ENCODE measurements at places on chromosomes 2 and 18.

DNA sequence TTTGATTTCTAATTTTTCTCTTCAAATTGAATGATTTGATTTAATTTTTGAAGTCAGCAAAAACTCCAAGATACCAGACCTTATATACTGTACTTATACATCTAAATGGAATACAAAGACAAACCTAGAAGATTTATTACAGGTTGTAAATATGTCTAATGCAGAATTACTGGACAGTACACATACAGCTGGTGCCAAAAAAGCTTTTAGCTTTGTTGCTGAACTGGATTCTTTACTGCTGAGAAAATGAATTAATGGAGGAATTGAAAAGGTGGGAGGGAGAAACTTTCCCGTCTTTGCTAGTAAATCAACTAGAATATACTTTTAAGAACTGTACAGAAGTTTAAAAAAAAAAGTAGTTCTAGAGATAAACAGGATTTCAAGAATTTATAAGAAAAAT lies 17.5 kb downstream of the C1D start:
- DNase-seq: no peak

- DNase-seq: no peak
These were observed 198.3 kb upstream of the NABP1 start for GRCh38 chr2:191479680-191480023.

DNA sequence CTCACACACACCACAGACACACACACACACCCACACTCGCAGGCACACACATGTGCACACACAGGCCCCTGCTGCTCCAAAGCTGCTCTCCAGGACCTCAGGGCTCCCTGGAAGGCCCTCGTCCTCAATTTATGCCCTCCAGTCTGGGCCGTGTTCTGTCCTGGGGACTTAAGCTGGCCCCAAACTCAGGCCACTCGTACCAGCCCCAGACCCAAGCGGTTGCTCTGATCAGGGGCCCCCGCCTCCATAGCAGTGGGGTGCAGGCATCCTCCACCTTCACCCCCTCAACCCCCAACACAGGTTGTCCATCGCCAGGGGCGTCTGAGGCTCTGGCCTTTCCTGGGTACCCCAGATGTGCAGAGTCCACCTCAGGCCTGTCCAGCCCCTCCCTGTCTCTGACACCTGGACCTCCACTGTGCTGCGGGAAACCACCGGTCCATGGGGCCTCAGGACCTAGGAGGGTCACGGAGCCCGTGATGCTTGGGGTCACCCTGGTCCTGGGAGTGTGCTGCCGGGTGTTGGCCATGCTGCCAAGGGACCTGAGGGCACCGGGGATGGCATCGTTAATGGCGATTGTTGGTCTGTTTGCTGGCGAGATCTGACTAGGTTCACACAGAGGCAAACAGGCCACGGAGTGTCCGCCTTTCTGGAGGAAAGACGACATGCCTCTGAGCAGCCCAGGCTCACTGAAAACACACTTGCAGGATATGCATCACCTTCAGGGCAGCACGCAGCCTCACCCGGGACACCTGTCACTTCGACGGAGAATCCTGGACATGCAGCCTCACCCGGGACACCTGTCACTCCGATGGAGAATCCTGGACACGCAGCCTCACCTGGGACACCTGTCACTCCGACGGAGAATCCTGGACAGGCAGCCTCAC lies 155.6 kb downstream of the NDUFA10 start:
- no peak for DNase-seq

- no peak for DNase-seq
These were observed 2.0 kb downstream of the CDC42EP3 start for GRCh38 chr2:37669446-37669845.

DNA sequence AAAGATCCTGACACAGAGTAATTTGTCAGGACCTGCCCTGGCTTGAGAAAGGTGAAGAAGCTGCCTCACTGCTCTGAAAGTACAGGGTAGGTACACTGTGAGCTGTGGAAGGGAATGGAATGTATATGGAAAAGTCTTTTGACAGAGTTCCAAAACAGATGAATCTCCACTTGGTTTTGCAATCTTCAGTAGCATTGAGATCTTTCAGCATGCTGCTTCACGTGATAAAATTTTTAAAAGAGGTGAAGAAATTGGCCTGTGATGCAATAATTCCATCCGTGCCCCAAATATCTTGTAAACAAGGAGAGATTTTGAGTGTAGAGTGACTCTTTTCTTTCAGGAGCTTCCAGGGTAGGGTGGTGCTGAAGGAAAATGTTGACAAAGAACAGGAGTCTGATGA lies 123.1 kb downstream of the OSR1 start:
- peak; percentile 61 for DNase-seq

DNA sequence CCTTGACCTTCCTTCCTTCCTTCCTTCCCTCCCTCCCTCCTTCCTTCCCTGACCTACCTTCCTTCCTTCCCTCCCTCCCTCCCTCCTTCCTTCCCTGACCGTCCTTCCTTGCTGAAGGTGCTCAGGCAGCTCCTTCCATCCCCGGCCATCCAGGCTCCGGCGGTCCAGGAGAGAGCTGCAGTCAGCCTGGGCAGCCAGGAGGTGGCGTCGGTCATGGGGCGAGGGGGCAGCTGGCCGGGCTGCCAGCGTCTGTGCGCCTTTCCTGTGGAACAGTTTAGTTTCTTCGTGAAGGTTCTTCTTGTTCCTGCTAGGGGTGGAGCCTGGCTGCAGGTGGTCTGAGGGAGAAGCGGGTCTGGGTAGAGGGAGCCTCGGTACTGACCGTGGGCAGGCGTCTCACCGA lies 15.7 kb downstream of the GPR35 start:
- no peak for DNase-seq

- DNase-seq: no peak
These were observed 8.2 kb downstream of the SERPINB7 start for GRCh38 chr18:63783394-63783793.

DNA sequence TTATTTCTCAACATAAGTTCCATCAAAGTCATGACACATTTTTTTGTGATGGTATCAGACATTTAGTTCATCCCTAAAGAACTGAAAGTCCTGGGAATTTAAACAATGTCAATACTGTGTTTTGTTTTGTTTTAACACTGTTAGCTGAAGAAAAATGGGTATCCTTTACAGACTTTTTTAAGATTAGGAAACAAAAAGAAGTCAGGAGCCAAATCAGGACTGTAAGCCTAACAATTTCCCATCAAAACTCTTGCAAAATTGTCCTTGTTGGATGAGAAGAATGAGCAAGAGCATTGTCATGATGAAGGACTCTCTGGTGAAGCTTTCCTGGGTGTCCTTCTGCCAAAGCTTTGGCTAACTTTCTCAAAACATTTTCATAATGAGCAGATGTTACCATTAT lies 69.4 kb downstream of the SRD5A2 start:
- DNase-seq: no peak

- DNase-seq: peak; percentile 23
These were observed 62.0 kb downstream of the TGIF1 start for GRCh38 chr18:3511980-3512379.

GRCh38 chr18:34049511-34049910 lies 175.2 kb downstream of the NOL4 start:
- DNase-seq: no peak

GRCh38 chr18:5515011-5515784 lies 28.6 kb downstream of the EPB41L3 start:
- no peak for DNase-seq

DNA sequence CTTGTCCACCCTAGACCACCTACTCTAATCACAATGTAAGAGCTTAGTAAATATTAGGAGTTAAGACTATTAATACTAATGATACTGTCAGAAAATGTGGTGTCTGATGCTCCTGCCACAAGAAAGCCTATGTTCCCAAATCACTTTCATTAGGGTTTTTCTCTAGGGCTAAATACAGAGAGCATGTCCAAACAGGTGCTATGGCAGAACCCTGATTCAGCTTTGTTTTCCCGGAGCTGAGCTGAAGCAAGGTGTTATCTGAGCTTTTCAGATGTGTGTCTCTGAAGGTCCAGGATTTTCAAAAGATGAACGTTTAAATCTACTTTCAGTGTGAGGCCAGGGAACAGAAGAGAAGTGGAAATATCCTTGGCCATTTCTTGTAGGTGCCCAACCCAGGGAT lies 40.6 kb downstream of the CPO start:
- no peak for DNase-seq

- DNase-seq: peak; percentile 44
These were observed 134.7 kb downstream of the TPGS2 start for GRCh38 chr18:36693931-36694620.

DNA sequence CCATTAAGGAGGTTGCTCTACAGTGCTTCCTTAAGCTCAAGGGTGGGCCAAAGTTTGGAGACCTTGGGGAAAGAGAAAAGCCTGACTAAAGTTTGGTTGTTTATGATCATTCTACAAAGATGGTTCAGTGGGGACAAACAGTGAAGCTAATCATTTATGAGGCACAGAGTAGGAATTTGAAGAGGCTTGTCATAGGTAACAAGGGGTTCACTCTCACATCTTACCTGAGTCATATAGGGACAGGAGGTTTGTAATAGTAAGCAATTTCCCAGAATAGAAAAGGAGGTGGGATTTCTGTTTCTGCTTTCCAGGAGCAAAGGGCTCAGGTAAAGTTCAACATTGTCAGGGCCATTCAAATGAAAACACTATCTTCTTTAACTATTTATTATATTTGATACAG lies 787.9 kb downstream of the CPS1 start:
- no peak for DNase-seq

DNA sequence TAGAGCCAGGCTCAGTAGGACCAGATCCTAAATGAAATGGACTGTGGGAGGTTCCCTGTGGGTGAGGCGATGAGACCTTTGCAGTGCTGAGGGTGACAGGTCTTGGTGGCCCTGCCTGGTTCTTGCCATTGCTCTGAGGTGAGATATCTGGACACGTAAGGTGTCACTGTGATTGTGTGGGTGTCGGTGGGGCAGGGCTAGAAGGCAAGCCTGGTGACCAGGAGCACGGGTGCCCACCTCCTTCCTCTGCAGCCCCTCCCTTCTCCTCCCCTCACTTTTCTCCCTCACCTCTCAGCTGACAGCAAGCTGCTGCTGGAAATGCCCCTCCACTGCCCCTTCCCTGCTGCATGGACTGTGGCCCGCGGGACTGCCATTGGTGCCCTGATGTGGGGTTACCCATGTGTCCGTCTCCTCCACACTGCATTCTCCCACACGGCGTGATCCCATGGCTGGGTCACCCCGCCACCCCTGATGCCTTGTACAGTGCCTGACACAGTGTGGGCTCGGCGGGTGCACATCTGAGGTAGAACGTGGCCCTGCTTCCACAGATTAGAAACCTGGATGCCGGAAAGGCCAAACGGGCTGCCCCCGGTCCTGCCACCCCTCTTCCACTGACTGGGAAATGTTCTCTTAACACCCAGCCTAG lies 55.6 kb upstream of the FOSL2 start:
- no peak for DNase-seq

DNA sequence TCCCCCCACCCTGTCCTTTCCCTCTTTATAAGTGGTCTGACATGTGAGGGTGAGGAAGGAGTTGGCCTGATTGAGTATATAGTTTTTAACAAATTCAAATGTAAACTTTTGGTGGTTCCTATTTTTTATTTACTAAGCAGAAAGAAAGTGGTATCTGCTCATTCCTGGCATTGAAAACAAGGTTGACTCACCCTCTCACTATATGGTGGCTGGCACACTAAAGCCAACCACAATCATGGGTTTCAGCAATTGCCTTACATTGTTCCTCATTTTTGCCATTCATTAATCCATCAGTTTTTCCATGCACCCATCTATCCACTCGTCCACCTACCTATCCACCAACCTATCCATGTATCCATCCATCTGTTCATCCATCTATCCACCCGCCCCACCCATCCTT lies 75.4 kb upstream of the IGFBP5 start:
- no peak for DNase-seq

GRCh38 chr2:200087451-200087850 lies 132.1 kb downstream of the MAIP1 start:
- no peak for DNase-seq

DNA sequence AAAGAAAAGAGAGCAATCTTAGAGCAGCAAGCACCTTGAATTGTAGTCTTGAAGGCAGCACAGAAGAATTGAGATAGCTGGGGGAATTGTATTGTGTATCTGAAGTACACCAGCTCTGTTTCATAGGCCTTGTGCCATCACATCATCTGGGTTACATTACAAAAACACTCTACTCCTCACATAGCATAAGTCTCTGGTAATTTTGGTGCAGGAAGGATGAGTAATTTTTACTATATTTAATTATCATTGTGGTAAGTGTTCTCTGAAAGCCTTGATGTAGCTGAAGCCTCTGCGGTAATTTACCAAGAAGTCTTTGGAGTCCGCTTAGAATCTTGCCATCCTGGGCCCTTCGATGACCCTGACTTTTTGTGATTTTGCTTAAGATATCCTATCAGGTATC lies 291.1 kb downstream of the ARHGAP15 start:
- no peak for DNase-seq

All from AG04450 (cell line).